Epithelial cell of proximal tubule (primary cell): ENCODE measurements at places on chromosomes 12 and 14. TPM values are rescaled to one million over a fixed set of nuclear protein-coding genes. Genes with fewer than 3 reads are reported as not detected.

DNA sequence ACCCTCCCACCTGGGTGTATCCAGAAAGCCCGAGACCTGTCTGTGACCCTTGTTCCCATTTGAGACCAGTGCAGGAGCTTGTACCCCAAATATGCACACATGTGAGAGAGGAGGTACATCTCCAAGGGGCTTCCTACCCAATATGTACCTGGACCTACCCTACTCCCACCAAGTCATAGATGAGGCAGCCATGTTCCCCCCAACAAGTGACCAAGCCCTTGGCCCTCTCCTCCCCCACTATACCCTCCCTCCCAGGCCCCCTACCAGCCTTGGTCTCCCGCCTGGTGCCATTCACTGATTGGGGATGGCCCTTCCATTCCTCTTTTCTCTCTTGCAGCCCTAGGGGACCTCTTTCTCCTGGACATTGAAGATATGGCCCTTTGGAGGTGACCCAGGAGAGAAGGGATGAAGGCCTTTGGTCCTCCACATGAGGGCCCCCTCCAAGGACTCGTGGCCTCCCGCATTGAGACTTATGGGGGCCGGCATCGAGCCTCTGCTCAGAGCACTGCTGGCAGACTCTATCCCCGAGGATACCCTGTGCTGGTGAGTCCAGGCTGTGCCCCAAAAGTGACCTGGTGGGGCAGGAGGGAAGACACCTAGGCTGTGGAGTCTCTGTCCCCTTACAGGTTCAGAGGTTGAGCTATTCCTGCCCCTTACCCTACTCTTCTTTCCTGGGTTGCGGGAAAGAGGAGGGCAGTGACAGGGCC lies 1.5 kb downstream of the PLEKHG6 start:
- DNase-seq = no peak

DNA sequence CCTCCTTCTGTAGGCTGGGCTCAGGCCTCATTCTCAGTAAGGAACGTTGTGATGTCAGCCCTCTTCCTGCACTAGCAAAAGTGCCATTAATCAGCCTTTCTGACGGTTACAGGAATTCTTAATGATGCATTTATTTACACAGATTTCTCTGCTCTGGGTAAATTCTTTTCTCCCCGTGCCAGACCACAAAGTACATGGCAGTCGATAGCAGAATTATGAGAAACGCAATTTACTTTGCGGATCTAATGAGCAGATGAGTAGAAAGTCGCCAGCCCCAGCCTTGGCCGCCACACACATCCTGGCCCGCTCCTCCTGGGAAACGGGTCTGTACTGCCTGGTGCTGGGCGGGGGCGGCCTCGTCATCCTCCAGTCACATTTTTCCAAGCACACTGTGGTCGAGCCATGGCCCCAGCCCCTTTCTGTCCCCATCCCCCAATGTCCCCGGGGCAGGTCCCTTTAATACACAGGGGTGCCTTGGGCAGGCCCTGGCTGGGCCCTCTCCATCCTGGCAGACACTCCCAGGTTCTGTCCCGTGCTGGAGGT lies 25.9 kb downstream of the NOC4L start:
- DNase-seq = no peak

GRCh38 chr14:55578511-55578910 lies 1.5 kb upstream of the KTN1 start:
- no peak for DNase-seq

DNA sequence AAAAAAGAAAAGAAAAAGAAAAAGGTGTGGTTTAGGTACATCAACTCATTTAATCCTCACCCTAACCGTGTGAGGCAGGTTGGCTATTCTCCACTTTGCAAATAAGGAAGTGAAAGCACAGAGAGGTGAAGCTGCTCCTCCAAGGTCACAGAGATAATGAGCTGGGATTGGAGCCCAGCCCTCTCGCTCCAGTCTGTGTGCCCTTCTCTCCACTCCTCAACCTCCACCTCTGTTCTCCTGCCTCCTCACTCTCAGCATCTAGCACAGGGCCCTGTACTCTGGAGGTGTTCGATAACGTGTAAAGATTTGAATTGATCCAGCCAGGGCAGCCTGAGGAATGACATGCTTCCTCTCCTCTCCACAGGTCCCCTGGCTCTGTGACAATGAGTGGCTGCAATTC lies 502.3 kb downstream of the TMEM132D start:
- no peak for DNase-seq

- no peak for DNase-seq
These were observed 530 bp downstream of the APAF1 start for GRCh38 chr12:98645572-98646067.

- DNase-seq = no peak
These were observed 2.5 kb downstream of the USP44 start for GRCh38 chr12:95548539-95549391.

- no peak for DNase-seq
These were observed 81.6 kb upstream of the MANSC4 start for GRCh38 chr12:27861428-27862167.

OTOGL gene
- total RNA-seq = not detected in 2 replicates

C12orf50 gene
- total RNA-seq = not detected in 2 replicates

C12orf54 gene
- total RNA-seq = not detected in 2 replicates

ANP32D gene
- not detected in 2 replicates for total RNA-seq

CISTR gene
- total RNA-seq = not detected in 2 replicates
